ENCODE measurements at places on chromosomes 3 and 15.
A peak's percentile ranks its signal among the peaks of the same experiment; 100 is the strongest.

GRCh38 chr15:57881361-57881760, 174.8 kb downstream of the POLR2M start:
- DNase-seq, result no peak

DNA sequence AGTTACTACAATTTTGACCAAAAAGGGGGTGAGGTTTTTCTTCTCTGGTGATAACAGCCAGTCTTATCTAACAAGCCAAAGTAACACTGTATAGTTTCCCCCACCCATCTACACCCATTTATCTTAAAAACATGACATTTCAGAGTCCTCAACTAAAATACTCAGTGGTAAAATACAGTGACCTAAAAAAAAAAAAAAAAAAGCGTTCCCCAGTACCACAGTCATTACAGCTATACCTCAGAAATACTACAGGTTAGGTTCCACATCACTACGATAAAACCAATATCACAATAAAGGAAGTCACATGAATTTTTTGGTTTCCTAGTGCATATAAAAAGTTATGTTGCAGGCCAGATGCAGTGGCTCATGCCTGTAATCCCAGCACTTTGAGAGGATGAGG, 13.8 kb downstream of the DENND4A start:
- DNase-seq, result no peak

DNA sequence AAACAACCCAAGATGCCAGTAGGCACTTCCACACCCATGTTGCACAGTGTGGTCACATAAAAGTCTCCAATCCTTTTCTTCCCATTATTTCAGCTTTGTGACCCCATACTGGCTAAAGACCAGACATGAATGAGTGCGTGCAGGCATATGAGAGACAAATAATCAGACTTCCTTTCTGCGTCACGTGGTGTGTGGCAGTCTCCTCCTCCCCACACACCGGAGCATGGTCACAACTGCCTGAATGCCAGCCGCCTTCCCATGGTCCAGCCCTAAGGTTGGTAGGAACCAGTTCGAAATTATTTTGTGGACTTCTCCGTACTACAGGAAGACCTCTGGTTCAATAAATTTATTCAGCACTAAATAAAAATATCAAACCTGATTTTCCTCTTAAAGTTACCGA, 65.5 kb downstream of the VGLL4 start:
- DNase-seq, result no peak

DNA sequence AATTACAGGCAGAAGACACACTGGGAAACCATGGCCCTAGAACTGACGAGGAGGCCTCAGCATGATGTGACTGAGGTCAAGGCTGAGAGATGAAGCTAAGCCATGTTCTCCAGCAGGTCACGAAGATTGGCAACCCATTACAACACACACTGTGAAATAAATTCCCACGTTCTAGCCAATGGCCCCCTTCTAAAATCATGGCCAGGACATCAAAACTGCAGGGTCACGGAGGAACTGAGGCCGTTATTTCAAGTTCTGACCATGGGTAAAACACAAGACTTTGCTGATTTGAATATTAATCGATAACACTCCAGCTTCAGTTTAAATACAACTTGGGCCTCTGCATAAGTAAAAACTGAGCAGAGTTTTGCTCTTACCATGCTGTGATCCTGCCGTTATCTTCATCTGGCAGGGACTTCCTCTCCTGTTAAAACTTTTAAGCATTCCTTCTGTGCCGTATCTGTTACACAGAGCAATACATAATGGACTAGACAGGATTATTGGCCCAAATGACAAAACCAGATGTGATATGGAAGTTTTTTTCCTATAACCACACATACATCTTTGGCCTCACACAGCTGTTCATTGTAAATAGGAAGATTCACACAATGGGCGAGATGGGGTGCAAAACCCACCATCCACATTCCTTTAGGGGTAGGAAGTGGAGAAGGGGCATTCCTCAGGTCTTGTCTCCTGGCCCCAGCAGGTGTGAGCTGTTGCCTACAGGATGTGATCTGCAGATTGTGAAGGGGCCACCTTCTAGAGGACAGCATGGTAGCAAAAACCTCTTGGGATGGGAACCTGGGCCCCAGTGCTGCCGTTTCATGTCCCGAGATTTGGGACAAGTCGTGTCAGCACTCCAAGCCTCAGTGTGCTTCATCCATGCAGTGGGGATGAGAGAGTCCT, 207.4 kb downstream of the OPA1 start:
- DNase-seq, result no peak

GRCh38 chr15:74983725-74984231, 11.6 kb upstream of the SCAMP5 start:
- DNase-seq, result no peak

GRCh38 chr15:98442379-98442833, 205.9 kb upstream of the IGF1R start:
- peak; percentile 51 for DNase-seq

- DNase-seq, result no peak
Measured at GRCh38 chr3:177481329-177481728, 284.0 kb upstream of the TBL1XR1 start.

- DNase-seq, result no peak
Measured at GRCh38 chr3:183151821-183152351, 10.6 kb downstream of the LAMP3 start.

DNA sequence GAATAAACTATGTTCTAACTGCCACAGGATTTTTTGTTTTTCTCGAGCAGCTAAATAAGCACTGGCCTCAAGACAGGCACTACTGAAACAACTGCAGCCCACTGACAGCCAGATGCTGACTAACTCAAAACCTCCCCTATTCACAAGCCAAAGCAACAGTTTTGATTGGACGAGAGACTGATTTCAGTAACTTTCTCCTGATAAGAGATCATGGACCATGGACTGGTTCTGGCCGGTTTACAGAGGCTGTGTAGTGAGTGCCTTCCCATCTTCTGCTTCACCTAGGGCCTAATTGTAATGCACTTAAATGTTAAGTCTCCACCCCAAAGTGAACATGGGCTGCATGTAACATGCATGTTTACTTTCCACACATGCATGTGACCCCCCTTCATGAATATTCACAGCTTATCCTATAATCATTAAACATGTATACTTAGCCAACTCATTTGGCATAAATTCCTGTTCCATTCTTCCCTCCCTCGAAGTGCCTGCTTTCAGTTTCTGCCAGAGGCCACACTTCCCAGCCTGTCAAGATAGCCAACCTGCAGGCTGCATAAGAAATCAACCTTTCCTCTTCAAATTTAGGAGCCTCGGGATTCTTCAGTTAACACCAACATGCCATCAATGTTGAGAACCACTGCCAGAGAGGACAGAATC, 108.2 kb downstream of the ULK4 start:
- no peak for DNase-seq

- no peak for DNase-seq
Measured at GRCh38 chr3:187594272-187594671, 75.9 kb downstream of the SST start.

DNA sequence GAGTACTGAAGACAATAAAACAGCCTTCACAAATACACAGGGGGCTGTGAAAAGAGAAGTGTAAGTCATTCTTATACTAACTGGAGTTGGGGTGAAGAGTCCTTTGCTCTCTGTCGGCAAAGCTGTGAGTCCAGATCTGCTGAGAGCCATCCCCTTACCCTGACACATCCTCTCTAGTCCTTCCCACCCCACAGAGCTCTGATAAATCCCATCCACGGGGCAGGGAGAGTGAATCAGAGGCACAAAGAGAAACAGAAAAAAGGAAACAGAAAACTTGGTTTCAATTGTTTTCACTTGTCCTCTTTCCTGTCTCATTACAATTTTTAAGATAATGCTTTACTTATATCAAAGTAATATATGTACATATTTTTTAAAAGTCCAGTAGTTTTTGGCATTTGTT, 18.2 kb upstream of the ZNF639 start:
- no peak for DNase-seq

GRCh38 chr15:66749841-66750575, 48.0 kb downstream of the SMAD6 start:
- DNase-seq, result peak; percentile 57

GRCh38 chr15:84766461-84767035, 18.2 kb downstream of the ZNF592 start:
- no peak for DNase-seq

GRCh38 chr3:113228498-113229286, 17.3 kb downstream of the BOC start:
- no peak for DNase-seq

DNA sequence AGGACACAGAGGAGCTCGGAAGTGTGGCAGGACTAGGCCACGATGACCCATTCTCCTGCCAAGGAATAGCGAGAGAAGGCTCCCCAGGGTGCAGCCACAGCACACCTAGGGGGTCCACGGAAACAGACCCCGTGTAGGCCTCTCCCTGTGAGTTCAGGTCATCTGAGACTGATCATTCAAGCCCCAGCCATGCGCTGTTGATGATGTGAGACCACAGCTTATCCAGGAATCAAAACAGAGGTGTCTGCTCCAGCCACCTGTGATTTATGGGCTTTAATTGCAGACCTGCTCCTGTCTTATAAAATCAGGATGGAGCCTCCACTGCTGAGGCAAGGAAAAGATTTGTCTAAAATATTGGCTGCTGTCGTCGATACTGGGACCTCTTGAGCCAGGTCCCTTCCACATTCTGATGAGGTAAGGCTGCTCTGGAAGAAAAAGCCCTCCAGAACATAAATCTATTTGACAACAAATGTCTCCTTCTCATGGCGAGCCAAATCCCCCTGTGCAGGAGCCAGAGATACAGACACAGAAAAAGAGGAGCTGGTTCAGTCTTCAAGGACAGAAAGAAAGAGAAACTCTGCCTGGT, 186.7 kb downstream of the TJP1 start:
- no peak for DNase-seq

GRCh38 chr3:64316971-64317370, 91.7 kb upstream of the PRICKLE2 start:
- DNase-seq, result no peak

DNA sequence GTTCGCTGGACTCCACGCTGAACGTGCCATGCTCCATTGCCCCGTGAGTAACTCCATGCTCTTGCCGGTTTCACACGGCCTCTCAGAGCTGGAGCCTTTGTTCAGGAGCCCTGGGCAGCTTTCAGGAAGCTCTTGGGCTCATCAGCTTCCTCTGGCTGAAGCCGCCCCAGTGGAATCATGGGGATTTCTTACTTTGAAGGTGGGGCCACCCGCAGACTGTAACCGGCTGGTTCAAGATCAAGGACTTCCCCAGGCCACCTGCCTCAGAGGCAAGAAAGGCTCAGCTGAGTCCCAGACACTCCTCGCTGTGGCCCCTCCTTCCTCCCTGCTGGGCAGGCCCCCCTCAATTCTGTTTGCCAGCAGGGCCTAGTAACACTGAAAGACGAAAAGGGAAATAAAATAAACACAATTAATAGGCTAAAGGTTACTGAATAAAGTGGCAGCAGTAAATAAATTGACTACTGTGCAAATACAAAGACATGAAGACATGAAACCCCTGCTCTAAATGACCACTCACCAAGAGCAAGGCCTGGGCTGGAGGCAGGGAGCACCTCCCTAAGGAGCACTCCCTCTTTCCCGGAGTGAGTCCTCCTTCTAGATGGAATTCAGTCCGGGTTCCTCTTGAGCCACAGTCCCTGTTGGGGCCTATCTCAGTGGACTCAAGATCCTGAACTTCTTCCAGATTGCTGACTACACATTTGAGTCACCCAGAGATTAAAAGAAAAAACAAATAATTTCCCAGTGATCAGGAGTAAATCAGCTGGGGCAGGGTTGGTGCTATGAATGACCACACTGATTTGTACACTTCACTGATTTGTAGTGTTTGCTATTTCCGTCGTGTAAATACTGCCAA, 51.0 kb downstream of the ZDHHC19 start:
- no peak for DNase-seq

- no peak for DNase-seq
Measured at GRCh38 chr3:196501316-196502044, 2.1 kb downstream of the RNF168 start.

GRCh38 chr3:157573281-157573680, 70.1 kb upstream of the VEPH1 start:
- DNase-seq, result no peak

GRCh38 chr15:56960116-56960515, 41.7 kb downstream of the TCF12 start:
- no peak for DNase-seq

DNA sequence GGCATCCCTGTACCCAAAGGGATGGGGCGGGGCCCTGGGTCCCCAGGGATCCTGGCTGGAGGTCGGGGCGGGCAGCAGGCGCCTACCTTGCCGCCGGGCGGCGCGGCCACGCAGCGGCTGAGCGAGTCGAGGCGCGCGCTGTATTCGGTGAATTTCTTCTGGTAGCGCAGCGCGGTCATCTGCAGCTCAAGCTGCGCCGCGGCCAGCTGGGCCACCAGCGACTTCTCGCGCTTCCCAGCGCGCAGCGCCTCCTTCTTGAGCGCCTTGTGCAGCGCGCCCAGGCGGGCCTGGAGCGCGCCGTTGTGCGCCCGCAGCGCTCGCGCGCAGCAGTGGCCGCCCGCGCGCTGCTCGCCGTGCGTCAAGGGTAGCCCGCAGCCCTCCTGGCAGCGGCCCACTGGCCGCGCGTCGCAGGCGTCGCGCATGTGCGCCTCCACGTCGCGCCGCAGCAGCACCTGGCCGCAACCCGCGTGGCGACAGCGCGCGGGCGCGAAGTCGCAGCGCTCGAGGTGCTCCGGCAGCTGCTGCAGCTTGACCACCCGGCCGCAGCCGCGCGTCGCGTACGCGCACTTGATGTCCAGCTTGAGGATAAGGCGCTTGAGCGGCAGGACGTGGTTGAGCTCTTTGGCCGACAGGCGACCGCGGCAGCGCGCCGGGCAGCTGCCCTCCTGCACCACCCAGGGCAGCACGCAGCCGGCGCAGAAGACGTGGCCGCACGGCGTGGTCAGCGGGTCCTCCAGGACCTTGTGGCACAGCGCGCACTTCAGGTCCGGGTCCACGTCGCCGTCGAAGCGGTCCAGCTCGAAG, 522 bp downstream of the PDZRN3 start:
- no peak for DNase-seq

GRCh38 chr3:101259485-101260341, 60.7 kb downstream of the IMPG2 start:
- no peak for DNase-seq

GRCh38 chr3:143831208-143831607, 17.1 kb downstream of the SLC9A9 start:
- no peak for DNase-seq

GRCh38 chr15:91706322-91707032, 147.0 kb upstream of the SLCO3A1 start:
- peak; percentile 38 for DNase-seq

GRCh38 chr15:68776477-68777270, 44.0 kb downstream of the ANP32A start:
- DNase-seq, result no peak

DNA sequence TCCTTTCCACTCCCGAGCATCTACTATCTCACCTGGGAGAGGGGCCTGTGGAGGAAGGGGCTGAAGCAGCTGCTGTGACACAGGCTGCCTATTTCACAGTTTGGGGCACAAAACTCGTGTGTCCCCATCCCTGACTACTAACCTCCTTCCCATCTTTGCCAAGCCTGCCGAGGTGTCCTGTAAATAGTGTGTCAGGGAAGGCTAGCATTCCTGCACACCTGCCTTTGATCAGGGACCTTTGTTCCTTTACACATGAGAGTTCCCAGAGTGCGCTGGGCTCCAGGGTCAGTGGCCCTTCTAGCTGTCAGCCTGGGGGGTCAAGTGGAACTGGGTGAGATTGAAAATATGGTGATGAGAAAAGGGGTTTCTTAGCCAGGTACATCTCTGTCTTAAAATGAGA, 13.0 kb upstream of the TF start:
- peak; percentile 86 for DNase-seq

- no peak for DNase-seq
Measured at GRCh38 chr3:167228135-167228534, 152.0 kb downstream of the ZBBX start.

Data from HepG2 (cell line).